ENCODE measurements at places on chromosomes 13 and 19.
A peak's percentile ranks its signal among the peaks of the same experiment; 100 is the strongest.

- DNase-seq: no peak
These were observed 57.7 kb downstream of the ING1 start for GRCh38 chr13:110771194-110771593.

GRCh38 chr13:76884186-76884906, 1.9 kb downstream of the KCTD12 start:
- DNase-seq: peak; percentile 32

GRCh38 chr19:52741951-52742485, 7.2 kb upstream of the ZNF611 start:
- DNase-seq: no peak

DNA sequence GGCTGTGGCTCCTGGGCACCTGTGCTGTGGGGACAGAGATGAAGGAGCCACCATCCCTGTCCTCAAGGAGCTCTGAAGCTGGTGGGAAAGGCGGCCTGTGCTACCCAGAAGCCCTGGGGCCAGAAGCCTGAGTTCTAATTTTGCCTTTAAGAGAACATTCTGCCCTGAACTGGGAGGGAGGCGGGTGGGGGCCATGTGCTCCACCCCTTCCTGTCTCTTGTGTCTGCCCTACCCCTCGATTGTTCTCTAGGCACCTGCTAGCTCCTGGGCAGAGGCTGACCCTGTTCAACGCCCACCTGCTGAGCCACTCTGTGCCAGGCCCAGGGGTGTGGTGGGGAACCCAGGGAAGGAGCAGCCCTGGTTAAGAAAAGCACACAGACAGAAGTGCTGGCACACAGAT, 5.9 kb downstream of the TRAPPC6A start:
- DNase-seq: no peak

GRCh38 chr19:6172074-6172863, 36.8 kb downstream of the ACSBG2 start:
- DNase-seq: no peak

- DNase-seq: no peak
These were observed 36.2 kb upstream of the LPAR6 start for GRCh38 chr13:48448959-48449614.

DNA sequence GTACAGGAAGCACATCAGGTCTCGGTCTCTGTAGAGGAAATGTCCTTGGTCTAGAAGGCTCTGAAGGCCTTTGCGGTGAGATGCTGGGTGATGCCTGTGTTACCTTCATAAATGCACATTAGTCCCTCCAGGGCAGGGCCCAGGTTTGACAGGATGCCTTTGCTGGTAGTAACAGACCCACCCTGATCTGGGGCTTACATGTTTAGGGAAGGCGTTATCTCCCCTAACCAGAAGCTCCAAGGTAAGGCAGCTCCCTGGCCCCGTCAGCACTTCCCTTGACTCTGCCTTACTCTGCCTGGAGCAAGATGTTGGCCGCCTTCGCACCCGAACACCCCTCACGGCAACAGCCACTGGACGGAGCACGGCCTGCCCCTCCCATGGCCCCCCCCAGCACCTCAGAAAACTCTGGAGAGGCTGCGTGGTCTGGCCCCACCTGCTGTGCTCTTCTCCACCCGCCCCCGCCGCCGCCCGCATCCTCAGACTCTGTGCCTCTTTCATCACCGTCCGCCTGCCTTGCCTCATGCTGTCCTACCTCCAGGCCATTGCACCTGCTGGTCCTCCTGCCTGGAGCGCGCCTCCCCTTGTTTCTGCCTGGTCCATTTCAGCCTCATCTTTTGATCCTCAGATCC, 9.1 kb downstream of the AP2A1 start:
- no peak for DNase-seq

GRCh38 chr19:47432091-47432490, 12.8 kb upstream of the MEIS3 start:
- DNase-seq: no peak

GRCh38 chr13:25190256-25190655, 18.2 kb upstream of the AMER2 start:
- no peak for DNase-seq

DNA sequence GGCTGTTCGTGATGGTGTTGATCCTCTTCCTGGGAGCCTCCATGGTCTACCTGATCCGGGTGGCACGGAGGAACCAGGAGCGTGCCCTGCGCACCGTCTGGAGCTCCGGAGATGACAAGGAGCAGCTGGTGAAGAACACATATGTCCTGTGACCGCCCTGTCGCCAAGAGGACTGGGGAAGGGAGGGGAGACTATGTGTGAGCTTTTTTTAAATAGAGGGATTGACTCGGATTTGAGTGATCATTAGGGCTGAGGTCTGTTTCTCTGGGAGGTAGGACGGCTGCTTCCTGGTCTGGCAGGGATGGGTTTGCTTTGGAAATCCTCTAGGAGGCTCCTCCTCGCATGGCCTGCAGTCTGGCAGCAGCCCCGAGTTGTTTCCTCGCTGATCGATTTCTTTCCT, 12.2 kb upstream of the C19orf33 start:
- DNase-seq: no peak

DNA sequence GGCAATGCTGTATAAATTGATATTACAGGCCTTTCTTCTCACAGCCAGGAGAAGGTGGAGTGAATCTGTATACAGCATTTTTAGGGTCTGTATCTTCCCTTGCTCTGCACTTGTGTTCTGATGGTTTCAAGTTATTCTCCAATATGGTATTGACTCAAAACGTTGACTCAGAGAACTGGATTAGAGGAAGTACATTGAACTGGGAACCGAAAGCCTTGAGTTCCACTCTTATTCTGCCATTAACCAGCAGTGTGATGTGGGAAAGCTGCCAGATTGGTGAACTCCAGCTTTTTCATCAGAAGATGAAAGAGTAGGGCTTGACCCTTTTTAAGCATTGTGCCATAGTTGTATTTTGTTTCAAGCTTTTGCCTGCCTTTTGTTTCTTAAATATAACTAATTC, 167.7 kb downstream of the SPRY2 start:
- DNase-seq: no peak

- no peak for DNase-seq
These were observed 232.5 kb downstream of the GPC5 start for GRCh38 chr13:91630946-91631345.

GRCh38 chr13:35694549-35695447, 218.3 kb upstream of the MAB21L1 start:
- no peak for DNase-seq

- DNase-seq: no peak
These were observed 3.6 kb downstream of the TLE2 start for GRCh38 chr19:3025549-3025886.

DNA sequence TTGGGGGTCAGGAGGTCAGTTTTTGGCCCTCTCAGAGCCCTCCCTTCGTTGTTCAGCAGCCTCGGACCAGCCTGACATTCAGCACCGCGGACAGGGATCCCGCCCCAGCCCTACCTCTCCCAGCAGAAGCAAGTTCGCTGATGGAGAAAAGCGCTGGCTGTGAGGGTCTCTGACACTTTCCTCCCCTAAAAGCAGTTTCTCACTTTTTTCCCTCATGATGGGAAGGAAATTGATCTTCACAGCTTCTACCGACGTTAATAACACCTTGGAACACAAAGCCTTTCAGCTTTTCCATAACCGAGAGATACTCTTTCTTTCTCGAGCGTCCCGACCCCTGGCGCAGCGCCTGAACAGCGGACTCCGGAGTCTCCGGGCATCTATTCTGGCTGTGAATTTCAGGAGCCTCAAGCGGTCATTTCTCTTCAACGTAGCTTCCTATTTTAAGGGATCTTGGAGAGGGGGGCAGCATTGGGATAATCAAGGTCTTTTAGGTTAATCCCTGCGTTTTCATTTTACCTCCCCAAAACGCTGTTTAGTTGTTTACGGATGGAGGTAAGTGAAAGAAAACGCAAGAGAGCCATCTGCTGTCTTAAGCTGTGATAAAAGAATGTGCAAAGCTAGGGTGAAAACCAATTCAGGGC, 467.2 kb downstream of the ITGBL1 start:
- no peak for DNase-seq

DNA sequence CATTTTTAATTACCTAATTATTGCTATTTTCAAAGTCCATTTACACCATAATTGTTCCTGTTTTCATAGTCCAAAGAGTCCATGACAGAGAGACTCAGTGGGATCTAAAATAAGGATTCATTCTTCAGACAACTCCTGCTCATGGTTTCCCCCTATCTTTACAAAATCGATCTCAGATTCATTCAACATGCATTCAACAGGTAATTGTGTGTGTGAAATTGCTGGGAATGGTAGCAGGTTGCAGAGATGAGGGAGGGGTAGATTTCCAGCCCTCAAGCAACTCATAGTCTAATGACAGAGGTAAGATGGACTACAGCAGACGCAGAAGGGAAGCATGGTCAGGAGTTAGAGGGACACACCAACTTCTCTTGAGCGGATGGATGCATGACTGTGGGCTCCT, 138.1 kb downstream of the TSHZ3 start:
- no peak for DNase-seq

GRCh38 chr13:76036176-76036575, 400.0 kb downstream of the LMO7 start:
- no peak for DNase-seq

GRCh38 chr19:34033880-34034279, 138.4 kb upstream of the LSM14A start:
- no peak for DNase-seq

- no peak for DNase-seq
These were observed 20.1 kb downstream of the ZNF763 start for GRCh38 chr19:11984986-11985385.

GRCh38 chr19:14477418-14478112, 2.4 kb upstream of the PTGER1 start:
- DNase-seq: no peak

GRCh38 chr13:26448032-26448431, 109.5 kb upstream of the WASF3 start:
- DNase-seq: no peak

- no peak for DNase-seq
These were observed 31.1 kb upstream of the SIAH3 start for GRCh38 chr13:45882626-45883025.

DNA sequence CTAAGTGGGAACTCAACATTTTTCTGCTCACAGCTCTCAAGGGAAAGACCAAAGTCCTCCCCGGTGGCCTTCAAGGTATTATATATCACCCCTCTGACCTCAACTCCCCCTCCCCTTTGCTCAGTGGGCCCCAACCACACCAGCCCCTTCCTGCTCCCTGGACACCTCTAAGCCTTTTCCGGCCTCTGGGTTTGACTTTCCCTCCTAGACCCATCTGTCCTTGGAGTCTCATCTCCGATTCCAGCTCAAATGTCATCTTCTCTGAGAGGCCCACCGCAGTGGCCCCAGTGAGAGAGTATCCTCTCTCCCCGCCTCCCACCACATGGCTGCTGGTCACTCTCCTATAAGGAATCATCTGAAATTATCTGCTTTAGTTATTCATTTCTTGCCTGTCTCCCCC, 941 bp upstream of the UHRF1 start:
- no peak for DNase-seq

DNA sequence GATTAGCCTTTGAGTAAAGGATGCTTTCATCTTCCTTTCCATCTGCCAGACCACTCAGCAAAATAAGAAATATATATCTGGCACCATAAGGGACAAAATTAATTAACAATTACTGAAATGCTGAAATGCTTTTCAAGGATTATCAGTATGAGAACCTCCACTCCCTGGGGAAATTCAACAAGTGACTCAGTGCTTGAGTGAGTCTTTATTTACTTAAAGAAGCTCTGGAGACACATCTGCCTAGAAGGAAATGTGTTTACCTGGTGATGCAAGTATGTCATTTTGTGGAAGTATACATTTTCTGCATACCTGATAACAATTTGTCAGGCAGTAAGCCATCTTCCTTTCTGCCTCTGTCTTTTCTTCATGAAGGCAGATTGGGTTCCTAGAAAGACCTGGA, 23.4 kb downstream of the ZNF560 start:
- no peak for DNase-seq

DNA sequence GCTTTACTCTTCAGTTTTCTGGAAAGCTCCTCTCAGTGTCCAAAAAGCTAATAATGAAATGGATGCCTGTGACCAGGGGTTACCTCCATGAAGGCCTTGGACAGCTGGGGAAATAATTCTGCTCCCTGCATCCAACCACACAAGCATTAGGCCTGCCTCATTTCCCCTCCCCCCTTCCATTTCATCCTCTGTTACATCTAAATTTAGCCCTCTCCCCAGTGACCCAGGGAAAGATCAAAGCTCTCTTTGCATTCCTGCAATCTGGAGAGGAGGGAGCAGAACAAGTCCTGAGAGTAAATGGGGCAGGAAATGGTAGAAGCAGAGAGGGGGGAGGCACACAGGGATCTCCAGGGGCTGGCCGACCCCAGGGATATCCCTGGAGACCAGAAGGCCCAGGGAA, 452.7 kb downstream of the TSHZ3 start:
- no peak for DNase-seq

Measured in NCI-H1930 (cell line).